Activated CD8-positive, alpha-beta memory T cell treated with anti-CD3 and anti-CD28 coated beads for 1 hour (primary cell): ENCODE measurements at places on chromosomes 13 and 19.

DNA sequence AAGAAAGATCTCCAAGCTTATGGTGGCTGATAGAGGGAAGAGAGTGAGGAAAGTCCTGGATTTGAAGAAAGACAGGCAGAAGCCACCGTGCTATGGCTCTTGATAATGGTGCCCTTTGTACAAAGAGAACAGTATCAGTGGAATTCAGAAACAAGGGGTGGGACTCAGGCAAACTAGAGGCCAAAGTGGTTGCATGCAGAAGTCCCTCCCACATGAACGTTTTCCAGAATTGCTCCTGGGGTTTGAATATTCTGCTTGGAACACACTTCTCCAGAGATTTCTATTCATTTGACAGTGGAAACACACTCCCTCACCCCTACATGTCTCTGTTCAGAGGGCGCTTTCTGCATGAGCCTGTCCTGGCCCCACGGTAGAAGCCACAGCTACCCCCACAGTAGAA is 10.1 kb upstream of the MBNL2 start:
- no peak for DNase-seq

GRCh38 chr19:37361994-37362393 is 8.9 kb upstream of the ZNF527 start:
- no peak for DNase-seq

DNA sequence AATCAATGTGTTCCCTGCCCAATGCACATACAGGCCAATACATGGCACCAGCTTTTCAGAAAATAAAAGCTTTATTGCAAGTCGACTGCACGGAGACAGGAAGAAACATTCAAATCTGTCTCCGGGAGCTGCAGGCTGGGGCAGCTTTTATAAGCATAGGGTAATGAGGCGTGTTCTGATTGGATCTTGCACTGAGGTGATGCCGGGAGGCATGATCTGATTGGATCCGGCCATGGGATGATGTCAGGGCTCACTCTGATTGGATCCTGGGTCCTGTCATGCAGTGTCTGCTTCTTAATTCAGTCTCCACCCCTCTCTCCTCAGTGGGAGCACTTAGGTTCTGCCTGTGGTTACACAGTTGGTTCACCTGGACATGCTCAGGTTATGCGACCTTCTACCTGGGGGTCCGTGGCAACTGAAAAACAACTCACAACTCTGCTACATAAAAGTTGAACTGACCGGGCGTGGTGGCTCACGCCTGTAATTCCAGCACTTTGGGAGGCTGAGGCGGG is 11.8 kb upstream of the FBN3 start:
- no peak for DNase-seq

DNA sequence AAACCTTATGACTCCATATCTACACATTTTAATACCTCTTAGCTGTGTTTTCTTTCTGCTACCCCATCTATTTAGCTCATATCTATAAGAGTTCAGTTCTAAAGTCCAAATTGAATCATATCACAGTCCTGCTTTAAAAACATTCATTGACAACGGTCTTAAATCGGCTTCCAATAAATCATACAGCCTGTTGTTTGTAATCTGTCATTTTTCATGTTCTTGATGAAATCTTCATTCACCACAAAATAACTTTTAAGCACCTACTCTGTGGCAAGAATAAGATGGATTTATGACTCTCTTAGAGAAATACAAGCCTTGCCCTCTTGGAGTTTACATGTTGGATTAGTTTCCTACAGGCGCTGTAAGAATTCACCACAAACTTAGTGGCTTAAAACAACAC is 450.9 kb upstream of the GPC6 start:
- no peak for DNase-seq

GRCh38 chr13:63389756-63390155 is 1974.1 kb upstream of the PCDH20 start:
- DNase-seq = no peak

DNA sequence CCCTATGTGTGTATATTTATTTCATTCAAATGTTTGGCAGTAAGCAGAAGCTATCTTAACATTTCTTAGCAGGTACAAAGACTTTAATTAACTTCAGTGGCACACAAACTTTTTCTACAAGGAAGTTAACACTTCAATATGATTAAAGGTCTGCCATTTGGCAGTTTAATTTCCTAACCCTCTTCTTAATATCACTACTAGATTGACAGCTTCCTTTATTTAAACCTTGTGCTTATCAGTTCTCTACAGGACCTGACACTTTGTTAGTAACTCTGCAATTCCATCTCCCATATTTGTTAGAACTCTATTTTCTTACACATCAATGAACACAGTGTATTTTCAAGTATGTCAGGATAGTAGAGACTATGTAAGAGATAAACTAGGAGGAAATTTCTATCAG is 152.4 kb upstream of the ATXN8OS start:
- no peak for DNase-seq

- peak; percentile 78 for DNase-seq
Observed at GRCh38 chr19:4811328-4812131, 20.0 kb downstream of the TICAM1 start.

- DNase-seq = no peak
Observed at GRCh38 chr19:30778061-30778460, 405.9 kb downstream of the ZNF536 start.

DNA sequence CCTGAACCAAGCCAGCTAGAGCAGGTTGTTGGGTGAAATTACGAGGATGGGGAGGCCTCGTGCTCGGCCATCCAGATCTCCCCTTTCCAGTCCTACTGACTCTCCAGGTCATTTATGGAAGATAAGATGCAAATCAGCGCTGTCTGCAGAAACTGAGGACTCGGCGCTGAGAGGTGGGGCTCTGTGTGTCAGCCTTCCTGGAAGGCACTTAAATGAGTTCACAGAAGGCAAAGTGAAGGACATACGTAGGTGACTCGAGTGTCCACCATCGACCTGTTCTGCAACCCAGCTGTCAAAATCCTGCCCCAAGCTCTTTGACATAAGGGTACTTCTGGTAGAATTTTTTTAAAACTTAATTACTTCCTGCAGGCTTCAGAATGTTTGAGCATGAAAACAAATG is 86.4 kb downstream of the RAB20 start:
- no peak for DNase-seq

GRCh38 chr13:23985839-23986238 is 88.5 kb upstream of the C1QTNF9B start:
- DNase-seq = no peak

DNA sequence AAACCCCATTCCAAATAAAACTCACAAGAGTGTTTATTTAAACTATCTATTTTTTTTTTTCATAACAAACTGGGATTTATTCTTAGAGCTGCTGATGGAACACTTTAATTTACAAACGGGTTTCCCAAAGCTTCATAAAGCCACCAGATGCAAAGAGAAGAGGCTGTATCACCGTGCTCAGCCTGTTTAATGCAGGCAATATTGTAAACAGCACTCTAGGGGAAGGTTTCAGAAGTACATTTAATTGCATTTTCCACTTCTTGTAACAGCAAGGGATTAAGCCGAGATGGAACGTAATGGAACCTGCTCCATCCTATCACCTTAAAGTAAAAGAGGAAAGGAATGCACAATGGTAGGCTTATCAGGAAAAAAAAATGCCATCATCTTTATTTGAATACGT is 550.6 kb upstream of the ARGLU1 start:
- no peak for DNase-seq

DNA sequence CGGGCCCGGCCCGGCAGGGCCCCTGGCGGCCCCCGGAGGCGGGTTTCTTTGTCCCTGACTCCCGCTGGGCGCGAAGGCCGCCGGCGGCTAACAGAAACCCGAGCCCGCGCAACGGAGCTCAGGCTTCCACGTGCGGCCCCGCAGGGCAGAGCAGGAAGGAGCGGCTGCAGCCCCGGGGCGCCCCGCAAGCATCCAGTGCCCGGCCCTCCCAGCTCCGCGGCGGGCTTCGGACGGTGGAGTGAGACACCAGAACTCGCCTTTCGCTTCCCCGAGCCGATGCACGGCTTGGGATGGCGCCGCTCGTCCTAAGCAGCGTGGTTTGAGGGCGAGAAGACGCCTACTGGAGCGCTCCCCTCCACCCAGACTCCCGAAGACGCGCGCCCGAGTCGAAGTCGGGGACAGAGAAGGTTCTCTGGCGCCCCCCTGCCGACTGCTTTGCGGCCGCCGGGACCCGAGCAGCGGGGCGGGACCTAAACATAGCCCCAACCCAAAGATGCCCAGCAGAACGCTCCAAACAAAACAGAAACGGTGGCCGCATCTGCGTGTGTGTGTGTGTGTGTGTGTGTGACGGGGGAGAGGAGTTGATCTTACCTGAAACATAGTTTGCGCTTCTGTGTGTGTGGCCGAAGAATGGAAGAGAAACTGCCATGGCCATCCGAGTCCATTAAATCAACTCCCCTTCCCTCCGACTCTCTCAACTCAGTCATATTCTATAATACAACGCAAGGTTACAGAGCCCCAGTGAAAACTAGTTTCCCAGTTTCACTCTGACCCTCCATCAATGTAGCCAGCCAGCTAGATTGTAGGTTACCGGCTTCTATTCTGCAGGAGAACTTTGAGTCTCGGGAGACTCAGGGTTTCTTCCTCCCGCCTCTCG is 629 bp upstream of the FGF9 start:
- no peak for DNase-seq

GRCh38 chr19:53041366-53041765 is 3.2 kb upstream of the ERVV-2 start:
- no peak for DNase-seq

DNA sequence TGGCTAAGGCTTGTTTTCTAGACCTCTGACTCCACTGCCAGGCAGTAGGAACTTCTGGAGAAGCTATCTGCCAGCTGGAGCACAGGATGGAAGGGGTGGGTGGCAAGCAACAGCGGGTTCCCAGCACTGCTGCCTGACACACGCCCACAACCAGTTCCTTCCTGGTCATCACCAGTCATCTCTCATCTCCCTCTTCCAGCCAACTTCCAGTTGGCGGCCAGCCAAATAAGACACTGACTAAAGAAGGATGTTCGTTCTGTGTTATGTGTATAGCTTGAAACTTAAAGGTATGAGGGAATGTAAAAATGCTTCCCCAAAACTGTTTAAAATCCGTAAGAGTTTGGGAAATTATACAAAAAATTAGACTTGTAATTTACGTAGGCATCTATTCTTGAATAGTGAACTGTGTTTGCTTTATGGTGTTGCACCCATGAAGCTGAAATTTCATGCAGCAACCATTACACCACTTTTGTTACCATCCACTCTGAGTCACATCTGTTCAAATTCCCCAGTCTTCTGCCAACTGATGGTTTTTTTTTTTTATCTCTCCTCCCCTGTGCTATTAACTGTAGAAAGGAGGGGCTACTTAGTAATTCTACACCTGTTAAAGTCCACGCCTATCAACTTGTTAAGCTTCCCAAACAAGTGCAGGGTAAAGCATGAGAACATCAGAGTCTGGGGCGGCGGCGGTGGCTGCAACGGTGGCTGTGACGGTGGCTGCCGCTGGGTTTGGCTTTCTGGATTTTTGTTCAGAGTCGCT is 86.2 kb upstream of the FRY start:
- DNase-seq = no peak

GRCh38 chr19:35438096-35438495 is 10.0 kb upstream of the FFAR2 start:
- DNase-seq = no peak

- DNase-seq = no peak
Observed at GRCh38 chr19:40810160-40810559, 11.2 kb downstream of the EGLN2 start.

DNA sequence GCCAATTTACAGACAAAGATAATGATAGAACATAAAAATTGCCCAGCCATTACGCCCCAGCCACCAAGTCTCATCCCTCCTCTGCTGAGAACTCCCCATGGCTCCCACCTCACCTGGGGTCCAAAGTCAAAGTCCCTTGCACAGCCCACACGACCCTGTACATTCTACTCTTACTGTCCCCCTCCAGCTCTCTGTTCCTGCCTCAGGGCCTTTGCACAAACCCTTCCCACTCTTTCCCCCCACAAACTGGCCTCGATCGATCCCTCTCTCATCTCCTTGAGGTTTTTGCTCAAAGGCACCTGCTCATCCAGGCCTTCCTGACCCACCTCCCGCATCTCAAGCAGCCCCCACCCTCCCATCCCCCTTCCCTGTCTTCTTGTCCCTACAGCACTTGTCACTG is 1.3 kb downstream of the DOCK6 start:
- no peak for DNase-seq

DNA sequence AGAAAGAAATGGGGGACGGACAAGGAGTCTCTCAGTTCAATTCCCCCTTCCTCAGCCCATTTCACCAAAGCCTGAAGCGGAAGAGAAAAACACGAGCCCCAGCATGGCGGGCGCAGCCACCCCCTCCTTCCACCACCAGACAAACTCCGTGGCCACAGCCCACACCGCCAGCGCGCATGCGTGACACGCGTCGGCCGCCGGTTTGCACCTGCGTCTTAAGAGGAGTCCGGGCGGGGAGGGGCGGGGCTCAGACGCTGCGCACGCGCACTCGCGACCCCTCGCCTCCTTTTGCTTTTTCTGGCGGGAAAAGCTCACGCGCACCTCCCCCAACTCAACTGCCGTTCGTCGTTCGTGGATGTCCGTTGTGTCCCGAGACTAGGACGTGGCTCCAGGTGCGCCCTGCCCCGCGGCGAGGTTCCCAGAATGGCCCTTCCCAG is at the start of gene KASH5:
Gene KASH5 (plus strand): TSS at position 314 of the 437 bp plus-strand sequence. CDS start 2,635 bp downstream, outside the sequence.
- peak; percentile 85 for DNase-seq

DNA sequence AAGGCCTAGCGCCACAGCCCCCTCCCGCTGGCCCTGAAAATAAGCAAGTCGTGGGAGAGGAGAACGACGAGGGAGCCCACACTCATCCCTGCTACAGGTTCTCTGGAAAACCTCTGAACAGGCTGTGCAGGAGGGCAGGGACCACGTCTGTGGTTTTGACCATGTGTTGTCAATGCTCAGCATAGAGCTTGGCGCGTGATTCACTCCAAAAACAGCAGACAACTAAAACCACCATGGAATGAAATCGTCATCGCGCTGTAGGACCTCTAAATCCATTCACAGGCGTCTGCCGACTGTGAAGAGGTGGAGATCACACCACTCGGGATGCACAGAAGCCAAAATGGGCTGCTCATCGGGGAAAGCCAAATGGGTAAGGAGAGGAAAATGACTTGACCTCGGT is 121.3 kb downstream of the COL4A1 start:
- DNase-seq = no peak

DNA sequence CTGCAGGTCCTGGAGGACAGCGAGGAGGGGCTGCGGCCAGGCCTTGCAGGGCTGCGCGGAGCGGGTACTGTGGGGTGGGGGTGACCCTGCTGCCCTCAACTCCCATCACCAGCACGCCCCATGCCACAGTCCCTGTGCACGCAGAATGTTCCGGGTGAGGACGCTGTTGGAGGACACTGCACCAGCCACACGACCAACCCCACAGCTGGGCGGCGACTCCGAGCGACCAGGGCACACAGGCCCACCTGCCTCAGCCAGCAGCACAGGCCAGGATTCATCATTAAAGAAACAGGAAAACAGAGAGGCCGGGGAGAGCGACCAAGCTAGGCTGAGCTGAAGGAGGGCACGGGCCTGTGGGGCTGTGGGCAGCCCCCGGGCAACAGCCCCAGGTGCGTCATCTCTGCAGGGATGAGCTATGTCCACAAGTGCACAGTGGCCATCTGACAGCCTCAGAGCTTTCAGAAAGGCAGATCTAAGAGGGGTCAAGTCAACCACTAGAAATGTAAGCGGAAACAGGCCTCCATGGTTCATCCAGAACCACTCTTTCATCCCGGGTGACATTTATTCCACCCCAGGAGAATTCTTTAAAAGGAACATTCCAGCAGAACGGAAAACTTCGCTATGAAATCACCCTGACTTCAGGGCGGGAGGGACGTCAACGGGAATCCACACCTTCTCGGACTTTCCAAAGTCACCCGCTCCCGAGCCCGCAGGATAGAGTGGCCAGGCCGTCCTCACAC is 1.5 kb downstream of the GAS6 start:
- no peak for DNase-seq

- no peak for DNase-seq
Observed at GRCh38 chr13:28373810-28374209, 121.1 kb downstream of the FLT1 start.
